ENCODE measurements at places on chromosomes 1 and 21.
A peak's percentile ranks its signal among the peaks of the same experiment; 100 is the strongest.

- DNase-seq, result no peak
Measured at GRCh38 chr1:56376188-56376984, 203.0 kb downstream of the PLPP3 start.

GRCh38 chr1:28508435-28508754, 2.6 kb downstream of the RCC1 start:
- DNase-seq, result no peak

GRCh38 chr1:234893725-234894630, 234.7 kb downstream of the TOMM20 start:
- DNase-seq, result peak; percentile 33

DNA sequence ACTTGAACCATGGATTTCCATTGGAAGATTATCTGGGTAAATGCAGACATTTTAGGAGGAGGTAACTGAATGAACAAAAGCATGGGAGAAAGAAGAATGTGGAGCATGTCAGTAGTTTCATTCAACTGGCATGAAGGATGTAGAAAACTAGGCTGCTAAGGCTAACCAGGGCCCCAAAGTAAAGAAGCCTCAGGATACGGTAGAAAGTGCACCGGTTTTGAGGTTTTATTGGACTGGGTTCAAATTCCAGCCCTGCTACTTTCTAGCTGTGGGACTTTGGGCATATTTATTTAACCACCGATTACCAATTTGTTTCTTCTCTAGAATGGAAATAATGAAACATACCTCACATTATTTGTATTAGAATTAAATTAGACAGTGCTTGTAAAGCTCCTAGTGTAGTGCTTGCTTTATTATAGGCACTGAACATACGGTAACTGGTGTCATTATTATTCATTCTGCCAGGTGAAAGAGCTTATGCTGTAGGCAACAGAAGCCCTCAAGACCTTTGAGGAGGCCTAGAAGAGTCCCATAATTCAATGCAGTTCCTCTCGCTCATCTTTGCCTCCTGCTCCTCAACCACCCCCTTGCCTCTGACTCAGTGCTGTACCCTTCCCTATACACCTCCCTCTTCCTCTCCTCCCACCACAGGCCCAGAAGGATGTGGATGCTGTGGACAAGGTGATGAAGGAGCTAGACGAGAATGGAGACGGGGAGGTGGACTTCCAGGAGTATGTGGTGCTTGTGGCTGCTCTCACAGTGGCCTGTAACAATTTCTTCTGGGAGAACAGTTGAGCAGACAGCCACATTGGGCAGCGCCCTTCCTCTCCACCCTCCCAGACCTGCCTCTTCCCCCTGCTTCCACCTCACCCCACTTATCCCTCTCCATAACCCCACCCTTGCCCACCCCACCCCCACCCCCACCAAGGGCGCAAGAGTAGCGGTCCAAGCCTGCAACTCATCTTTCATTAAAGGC, 2.5 kb upstream of the CHTOP start:
- DNase-seq, result no peak

DNA sequence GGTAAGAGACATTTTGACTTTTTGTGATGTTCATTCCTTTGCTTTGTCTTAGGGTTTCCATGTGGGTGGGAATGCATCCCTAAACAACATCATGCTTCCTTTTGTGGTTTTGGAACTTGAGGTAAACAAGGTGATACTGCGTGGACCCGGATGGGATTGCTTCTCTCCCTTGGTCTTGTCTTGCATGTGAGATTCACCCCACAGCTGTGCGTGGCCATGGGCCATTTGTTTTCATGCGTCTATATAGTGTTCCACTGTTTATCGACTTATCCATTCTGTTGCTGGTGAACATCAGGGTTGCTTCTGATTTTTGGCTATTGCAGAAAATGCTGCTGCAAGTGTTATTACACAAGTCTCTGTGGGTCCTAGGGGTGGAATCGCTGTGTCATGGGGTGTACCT, 21.1 kb downstream of the CRYAA start:
- DNase-seq, result no peak

DNA sequence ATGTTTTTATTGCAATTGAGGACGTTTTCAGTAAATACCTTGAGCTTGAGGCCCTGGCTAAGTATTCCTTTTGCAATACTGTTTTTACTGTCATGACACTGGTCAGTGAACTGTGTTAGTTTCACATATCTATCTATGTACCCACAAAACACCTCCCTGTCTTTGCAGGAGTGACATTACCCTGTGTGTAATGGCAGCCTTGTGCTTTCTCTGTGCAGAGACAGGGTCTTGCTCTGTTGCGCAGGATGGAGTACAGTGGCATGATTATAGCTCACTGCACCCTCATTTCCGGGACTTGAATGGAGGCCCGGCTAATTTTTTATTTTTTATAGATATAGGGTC, 8.9 kb downstream of the YBX1 start:
- DNase-seq, result no peak

- DNase-seq, result no peak
Measured at GRCh38 chr1:110242731-110243130, 32.6 kb downstream of the KCNC4 start.

- no peak for DNase-seq
Measured at GRCh38 chr1:978069-978834, 3.6 kb downstream of the PERM1 start.

DNA sequence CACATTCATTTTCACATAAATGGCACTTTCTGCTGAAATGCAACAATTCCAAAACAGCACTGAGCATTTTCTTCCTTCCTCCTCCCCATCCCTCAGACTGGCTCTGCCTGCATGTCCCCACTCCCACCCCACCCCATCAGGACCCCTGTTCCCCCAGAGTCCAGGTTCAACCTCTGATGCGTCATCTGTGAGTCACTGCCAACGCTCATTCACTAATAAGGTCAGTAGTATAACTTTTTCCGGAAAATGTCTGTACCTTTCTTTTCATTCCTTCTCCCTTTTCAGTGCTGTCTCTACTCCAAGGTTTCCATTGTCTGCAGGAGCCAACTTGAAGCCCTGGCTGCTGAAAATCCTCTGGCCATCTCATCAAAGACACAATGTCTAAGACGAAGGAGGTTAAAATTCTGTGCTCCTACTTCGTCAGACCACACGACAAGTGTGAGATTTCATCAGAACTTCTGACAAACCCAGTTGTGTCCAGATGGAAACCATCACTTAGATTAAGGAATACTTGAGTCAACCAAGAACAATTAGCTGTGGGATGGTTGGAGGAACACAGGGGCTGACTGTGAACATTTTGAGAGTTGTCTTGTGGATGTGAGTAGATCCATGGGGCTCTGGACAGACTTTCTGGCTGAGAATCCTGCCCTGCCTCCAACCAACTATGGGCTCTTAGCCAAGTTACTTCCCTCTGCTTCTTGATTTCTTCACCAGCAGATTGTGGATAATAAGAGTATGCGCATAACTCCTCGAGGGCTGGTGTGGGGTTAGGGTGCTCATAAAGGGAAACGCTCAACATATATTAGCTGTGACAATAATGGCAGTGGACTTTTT, 35.6 kb upstream of the UTS2 start:
- DNase-seq, result no peak

DNA sequence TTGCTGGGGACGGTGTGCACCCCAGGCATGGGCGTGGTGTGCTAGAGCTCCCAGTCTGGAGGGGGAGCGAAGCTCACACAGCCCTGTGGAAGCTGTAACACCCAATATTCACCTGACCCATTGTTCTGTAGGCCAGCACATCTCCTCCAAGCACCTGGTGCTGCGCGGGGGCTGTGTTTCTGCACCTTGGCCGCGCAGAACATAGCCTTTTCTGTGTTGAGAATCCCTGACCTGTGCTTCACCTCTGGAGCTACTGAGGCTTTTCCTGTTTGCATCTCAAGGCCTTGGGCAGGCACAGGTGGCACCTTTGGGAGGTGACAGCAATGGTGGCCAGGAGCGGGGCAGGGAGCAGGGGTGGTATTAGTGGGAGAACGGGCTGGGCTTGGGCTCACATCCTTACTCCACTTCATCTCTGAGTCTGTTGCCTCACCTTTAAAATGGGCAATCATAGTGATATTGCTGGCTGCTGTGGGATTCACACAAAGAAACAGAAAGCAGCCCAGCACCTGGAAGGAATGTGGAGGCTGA, 343.9 kb upstream of the AJAP1 start:
- DNase-seq, result no peak

DNA sequence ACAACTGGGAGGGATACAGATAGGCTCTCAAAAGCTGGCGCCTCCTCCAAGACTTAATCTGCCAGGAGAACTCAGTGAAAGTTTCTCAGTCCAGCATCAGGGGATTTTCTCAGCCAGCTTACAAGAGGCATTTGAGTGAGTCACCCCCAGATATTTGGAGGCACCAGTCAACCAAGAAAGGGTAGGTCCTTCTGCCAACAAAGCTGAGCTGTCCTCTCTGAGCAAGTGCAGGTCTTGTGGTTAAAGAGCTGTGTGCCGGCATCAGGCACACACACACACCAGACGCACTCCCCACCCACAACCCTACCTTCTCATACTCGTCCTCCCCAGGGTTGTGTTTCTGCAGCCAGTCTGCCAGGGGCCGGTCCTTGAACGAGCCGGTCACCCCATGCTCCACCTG, 27.0 kb upstream of the PPP1R15B start:
- no peak for DNase-seq

GRCh38 chr1:11598461-11598860, 55.8 kb downstream of the FBXO2 start:
- DNase-seq, result no peak

DNA sequence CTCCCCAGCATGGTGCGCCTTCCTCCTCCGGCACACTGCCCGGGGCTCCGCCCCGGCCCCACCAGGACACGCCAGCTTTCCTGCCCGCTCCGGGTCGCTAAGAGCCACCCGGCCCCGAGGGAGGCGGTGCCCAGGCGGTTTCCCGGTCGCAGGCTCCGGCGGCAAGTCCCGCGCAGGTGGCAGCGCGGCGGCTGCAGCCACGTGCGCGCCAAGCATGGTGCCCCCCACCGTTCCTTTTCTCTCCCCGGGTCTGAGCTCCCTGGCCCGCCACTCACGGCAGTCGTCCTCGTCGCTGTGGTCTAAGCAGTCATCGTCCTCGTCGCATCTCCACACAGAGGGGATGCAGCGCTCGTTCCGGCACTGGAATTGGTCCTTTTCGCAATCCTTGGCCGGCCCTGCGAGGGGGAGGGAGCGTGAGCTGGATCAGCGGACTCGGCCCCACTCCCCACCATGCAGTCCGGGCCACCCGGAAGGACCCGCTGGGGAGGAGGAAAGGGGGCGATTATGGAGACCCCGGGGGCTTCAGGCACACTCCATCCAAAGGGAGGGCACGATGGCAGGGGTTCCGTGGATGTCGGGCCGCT, 1.2 kb downstream of the LRP8 start:
- DNase-seq, result no peak

DNA sequence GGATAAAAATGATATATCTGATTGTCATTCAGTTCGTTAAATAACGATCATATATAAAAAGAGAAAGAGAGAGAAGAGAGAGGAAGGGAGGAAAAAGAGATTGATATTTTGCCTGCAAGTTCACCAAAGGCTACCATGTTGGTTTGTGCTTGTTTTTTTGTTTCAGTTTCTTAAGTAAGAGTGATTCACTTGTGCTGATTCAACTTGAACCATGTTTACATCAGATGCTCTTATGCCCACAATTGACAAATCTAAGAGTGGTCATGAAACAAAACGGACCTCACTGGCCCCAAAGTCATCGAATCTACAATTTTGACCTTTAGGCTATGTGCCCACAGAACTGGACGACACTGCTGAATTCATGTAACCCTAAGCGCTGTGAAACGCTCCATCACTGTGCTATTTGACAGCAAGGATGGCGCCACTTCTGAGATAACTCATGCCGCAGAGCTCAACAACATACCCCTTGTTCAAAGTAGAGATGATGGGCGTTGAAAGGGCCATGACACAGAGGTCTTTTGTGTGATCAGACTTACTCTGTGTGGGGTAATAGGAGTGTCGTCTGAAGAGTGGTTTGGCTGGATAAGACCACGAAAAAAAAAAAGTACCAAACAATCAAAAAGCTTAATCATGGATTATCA, 481.4 kb downstream of the SETD4 start:
- DNase-seq, result peak; percentile 10

GRCh38 chr21:38979271-38980121, 173.8 kb downstream of the ETS2 start:
- no peak for DNase-seq

- no peak for DNase-seq
Measured at GRCh38 chr1:229093609-229094336, 177.1 kb upstream of the RAB4A start.

GRCh38 chr1:147821883-147822282, 61.5 kb upstream of the GJA5 start:
- no peak for DNase-seq

DNA sequence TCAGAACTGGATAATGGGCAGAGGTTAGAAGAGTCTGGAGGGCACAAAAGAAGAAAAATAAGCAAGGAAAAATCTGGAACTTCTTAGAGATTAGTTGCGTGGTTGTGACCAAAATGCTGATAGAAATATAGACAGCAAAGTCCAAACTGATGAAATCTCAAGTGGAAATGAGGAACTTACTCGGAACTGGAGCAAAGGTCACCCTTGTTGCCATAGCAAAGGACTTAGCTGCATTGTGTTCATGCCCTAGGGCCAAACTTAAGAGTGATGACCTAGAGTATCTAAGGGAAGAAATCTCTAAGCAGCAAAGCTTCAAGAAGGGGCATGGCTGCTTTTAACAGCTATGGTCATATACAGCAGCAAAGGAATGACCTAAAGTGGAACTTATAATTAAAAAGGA, 180.0 kb downstream of the TTLL7 start:
- no peak for DNase-seq

DNA sequence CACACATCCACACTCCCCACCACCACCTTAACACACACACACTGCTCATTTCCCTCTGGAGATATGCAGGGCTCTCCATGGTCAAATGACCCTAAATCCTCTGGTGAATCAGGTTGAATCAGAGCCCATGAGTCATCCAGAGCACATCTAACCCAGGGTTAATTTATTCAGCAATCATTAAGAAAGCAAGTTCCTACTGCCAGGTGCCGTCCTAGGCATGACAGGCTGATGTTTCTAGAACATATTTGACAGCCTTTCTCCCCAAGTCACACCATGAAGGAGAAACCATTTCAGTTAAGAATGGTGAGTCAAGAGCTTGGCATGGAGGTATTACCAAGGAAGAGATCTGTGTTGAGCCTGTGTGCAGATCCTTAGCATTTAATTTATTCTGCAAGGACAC, 194.3 kb upstream of the CAMK1G start:
- no peak for DNase-seq

GRCh38 chr1:62398377-62398776, 38.5 kb upstream of the USP1 start:
- DNase-seq, result no peak

DNA sequence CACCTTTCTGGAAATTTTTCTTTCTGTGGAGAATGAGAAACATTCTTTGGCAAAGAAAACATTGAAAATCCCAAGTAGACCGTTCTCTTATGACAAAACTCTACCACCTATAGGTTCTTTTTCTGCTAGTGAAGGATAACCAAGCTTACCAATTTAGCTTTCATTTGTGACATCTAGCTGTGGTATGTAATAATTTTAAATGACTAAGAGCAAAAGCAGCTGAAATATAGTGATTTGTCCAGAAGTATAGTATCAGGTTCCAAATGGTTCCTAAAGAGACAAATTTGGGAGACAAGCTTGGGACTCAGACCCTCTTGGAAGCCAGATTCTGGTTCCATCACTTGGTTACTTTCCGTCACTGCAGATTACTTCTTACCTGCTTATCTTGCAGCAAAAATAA, 24.4 kb downstream of the FUBP1 start:
- DNase-seq, result no peak
